ENCODE measurements at places on chromosomes 4 and X.

GRCh38 chr4:139672732-139673131 is 7.1 kb downstream of the MGST2 start:
- DNase-seq, result no peak

GRCh38 chrX:115952417-115953092 is 218.0 kb upstream of the AGTR2 start:
- no peak for DNase-seq

DNA sequence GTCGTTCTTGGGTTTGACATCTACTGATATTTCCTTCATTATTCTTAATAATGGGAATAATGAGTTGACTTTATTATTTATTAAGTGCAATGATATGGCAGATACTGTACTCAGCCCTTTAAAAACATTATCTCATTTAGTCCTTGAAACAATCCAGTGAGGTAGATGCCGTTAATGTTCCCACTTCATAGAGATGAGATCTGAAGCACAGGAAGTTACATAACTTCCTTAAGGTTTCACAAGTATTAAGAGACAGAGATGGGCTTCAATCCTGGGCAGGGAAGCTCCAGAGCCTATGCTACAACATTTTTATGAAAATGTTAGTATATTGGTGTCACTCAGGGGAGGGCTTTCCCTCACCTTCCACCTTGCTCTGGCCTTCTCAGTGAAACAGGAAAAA is 9.7 kb upstream of the KLHL13 start:
- DNase-seq, result no peak

GRCh38 chr4:148955564-148956297 is 513.5 kb upstream of the NR3C2 start:
- DNase-seq, result no peak

DNA sequence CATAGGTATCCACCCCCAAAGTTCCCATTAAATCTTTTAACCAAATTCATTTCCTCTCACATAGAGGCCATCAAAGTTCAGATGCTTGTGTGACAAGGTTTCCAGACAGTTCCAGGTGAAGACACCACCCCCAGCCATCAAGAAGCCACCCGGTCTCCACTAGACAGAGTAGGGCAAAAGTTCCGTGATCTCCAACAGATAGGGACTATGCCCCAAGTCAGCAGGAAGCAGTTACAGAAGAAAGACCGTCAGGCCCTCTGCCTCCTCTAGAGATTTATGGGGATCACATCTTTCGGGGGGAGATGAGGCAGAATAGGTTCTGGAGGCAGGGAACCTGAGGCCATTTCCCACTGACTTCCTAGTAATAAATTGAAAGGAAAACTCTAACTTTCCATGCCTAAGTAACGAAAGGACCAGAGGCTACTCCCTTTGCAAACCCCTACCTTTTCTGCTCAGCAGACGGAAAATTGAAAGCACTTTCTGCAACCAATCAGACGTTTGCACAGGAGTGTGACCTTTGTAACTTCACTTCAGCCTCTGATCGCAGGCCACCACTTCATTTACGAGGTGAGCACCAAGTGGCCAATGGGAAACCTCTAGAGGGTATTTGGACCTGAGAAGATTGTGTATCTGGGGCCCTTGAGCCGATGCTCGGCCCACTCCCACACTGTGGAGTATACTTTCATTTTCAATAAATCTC is 18.5 kb upstream of the ZNF280C start:
- DNase-seq, result no peak

DNA sequence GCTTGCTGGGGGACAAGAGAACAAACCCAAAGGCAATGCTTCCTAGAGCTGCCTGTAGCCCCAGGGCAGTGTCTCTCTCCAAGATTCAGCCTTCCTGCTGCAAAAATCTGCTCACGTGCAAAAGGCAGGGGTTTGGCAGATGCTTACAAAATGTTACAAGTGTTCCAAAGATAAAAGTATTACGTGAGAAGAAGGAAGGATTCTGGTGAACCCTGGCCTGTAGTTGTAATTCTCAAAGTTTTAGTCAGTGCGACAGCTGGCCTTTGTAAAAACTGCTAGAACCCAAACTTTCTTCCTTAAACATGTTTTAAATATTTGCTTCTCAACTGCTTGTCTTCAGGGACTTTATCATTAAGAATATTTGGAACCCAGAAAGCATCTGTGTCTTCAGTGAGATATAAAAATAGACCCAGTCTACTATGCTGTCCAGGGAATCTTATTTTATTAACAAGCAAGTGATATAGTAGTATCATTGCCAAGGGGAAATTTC is 232.3 kb downstream of the FRMPD4 start:
- DNase-seq, result peak; percentile 2

GRCh38 chr4:29581457-29581856 is 1138.7 kb upstream of the PCDH7 start:
- no peak for DNase-seq

- peak; percentile 63 for DNase-seq
Measured at GRCh38 chr4:93384887-93385286, 443.7 kb upstream of the ATOH1 start.

DNA sequence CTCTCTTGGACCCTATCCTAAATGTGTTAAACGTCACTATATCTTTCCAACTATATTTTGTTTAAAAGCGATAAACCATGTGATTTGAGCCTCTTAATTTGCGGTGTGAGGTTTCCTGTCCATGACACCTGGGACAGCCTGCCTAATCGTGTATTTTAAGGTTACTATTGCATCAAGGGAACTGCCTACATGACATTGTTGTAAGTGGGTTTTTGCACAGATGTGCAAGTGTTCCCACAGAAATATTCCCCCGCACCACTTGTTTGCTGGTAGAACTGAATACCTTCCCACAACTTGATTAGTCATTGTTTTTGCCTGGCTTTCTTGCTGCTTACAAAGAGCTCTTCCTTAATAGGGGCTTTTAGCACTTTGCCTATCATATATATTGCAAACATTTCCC is 5.1 kb upstream of the FAM184B start:
- DNase-seq, result no peak
